ENCODE measurements at places on chromosomes 2 and 18.

GRCh38 chr2:134250840-134251461 is 2.9 kb upstream of the MGAT5 start:
- no peak for DNase-seq

DNA sequence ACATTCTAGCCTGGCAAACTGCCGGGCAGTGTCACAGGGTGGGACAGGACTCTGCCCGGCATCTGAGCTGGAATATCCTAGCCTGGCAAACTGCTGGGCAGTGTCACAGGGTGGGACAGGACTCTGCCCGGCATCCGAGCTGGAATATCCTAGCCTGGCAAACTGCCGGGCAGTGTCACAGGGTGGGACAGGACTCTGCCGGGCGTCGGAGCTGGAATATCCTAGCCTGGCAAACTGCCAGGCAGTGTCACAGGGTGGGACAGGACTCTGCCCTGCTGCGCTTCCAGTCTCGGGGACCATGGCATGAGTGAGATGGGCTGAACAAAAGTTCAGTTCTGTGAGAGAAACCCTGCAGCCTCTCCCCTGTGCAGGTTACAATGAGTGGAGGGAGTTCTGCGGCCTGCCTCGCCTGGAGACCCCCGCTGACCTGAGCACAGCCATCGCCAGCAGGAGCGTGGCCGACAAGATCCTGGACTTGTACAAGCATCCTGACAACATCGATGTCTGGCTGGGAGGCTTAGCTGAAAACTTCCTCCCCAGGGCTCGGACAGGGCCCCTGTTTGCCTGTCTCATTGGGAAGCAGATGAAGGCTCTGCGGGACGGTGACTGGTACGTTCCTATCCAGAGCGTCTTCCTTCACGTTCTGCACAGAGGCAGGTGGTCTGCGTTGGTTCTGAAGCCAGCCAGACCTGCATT is 80.3 kb downstream of the TPO start:
- DNase-seq: no peak

GRCh38 chr18:61256291-61256690 is 76.9 kb upstream of the CDH20 start:
- DNase-seq: no peak

GRCh38 chr2:191128911-191129304 is 21.9 kb downstream of the STAT4 start:
- no peak for DNase-seq

DNA sequence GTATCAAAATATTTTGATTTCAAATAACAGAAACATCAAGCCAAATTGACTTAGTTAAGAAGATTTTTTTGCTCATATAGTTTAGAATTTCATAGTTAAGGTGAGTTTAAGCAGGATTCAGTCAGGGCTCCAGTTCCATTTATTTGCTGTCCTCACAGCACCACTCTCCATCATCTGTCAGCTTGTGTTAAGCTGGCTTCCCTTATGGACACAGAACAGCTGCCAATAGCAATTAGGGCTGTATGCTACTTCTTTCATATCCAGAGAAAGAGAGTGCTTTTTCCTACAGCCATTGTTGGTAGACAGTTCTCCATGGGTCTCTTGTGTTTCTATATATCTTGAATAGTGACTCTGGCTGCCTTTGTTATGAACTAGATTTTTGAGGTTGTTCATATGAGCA is 95.4 kb upstream of the CYP20A1 start:
- no peak for DNase-seq

GRCh38 chr2:197793456-197793855 is 8.3 kb upstream of the BOLL start:
- DNase-seq: no peak

GRCh38 chr2:15560140-15560987 is 770 bp downstream of the NBAS start:
- no peak for DNase-seq

DNA sequence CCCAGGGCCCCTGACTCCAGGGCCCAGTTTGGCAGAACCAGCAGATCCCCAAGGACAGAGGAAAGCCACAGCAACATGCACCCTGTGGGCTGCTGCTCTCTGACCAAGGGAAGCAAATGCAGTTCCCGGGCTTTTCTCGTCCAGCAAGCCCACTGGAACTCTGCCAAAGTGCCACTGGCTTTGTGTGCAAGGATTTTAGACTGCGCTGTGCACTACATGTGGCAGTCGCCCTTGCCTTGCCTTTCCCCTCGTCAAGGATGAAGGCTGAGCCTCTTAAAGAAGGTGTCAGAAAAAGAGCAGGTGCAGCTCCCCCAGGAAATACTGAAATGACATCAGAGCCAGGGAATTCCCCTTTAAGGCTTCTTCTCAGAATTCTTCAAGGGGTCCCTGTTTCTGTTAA is 199.2 kb downstream of the TFCP2L1 start:
- DNase-seq: no peak

- no peak for DNase-seq
These were observed 163.6 kb upstream of the RBMS1 start for GRCh38 chr2:160657196-160657595.

DNA sequence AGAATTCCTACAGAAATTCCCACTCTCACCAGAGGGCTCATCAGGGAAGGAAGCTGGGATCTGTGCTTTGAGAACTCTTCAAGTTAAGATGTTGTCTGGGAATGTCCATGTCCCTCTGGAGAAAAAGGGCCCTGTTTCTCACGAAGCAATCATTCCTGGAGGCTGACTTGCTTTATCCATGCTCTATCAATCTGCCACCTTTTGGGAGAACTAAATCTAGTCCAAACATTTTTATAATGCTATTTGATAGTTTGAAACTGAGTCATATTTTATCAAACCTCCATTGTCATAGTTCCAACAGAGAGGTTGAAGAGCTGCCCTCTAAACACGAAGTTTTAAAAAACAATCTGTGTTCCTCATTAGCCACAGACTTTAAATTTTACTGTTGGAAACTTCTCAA is 219.2 kb downstream of the MTX2 start:
- DNase-seq: no peak

GRCh38 chr2:74516650-74517049 is 2.4 kb downstream of the TLX2 start:
- DNase-seq: no peak

DNA sequence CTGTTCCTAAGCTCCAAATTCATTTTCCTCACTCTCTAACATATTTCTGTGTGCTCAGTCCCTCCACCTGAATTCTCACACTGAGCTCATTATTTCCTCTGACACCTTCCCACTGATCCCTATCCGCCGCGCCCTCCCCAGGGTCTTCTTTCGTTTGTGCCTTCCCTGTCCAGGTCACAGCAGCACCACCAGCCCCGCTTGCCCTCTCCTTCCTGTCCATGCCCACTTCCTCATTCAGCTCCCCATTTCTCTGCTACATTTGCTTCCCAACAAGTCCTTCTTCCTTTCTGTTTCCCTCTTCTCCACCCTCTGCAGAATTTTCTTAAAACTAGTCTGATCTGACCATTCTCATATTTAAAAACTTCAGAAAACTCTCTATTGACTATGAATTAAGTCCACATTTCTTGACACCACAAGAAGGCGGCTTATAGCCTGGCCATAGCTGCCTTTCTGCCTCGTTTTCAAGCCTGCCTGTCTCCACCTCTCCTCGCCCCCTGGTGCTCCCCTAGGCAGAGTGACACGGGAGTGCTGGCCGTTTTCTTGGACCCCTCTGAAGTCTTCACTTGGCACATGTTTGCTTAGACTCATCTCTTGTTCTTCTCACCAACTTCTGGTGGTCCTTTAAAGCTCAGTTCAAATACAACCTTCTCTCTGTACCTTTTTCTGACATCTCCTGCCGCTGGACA is 138.7 kb upstream of the BOD1L2 start:
- DNase-seq: no peak

DNA sequence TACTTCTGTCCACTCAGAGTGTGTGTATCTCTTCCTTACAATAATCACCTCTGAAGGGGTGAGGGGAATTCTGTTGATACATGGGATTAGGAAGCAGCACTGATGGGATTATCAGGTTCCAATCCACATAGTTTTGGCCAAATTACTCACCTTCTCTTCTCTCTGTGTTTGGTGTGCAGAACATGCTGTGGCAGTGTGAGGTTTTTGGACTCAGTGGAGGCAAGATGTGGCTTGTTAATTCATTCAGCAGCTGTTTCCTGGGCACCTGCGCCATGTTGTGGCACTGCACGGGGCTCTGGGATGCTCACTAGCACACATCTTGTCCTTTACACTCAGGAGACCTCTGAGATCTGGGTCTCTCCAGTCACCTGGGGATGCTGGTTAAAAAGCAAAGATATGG is 350.3 kb upstream of the HS6ST1 start:
- DNase-seq: no peak

DNA sequence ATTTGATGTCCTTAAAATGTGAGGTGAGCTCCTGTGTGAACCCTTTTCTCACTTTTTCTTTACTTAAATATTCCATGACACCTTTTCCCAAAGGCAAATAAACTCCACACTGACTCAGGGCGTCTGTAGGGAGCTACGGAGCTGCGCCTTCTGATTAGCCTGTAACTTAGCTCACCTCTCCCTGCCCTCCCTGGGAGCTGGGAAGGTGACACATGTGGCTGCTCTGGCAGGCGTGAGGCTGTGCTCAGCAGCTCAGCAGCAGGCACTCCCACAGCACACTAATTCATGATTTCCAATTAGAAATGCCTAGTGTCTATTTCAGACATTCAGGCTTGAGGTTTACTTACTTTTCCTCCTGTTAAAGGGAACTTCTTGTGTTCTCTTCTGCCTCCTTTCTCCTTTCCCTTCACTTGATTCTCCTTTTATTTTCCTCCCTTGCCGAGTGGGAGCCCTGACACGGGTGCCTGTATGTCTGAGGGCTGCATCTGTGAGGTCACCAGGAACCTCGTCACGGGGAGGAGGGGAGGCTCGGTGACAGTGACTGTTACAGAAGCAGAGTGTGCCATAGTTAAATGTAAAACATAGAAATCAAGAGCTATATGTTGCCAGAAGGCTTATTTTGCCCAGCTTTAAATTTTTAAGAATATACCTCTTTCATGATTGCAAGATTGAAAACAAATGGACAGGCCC is 437.1 kb downstream of the DCDC2C start:
- no peak for DNase-seq

DNA sequence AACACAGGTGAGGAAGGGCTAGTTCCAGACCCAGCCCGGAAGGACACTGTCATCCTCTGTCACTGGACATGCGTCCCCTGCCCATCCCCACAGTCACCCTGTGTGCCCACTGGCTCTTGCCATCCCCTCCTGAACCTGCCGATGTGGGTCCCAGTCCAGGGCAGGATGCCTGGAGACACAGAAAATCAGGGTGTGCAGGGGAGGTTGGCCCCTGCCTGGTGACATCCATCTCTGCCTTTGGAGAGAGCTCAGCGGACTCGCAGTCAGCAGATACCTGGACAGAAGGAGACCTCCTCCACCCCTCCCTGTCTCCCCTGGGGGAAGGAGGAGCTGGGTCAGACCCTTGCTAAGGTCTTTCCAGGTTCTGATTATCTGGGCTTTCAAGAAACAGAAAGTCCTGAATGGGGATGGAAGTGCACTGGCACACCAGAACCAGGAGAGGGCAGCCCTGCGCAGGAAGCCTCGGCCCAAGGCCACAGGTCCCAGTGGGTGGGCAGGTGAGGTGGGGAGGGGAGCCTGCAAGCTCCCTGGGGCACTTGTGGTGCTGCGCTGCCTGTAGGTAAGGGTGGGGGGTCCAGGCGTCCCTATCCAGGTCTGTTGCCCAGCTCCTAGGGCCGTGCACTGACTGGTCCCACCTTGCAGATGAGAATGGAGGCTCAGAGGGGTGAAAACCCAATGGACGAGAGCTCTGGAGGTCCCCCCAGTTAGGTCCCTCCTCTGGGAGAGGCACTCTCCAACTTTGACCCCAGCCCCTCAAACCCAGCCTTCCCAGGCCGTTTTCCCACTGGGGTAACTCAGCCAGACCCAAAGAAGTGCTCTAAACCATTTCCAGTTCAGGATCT is 9.7 kb upstream of the OTOS start:
- peak; percentile 20 for DNase-seq

DNA sequence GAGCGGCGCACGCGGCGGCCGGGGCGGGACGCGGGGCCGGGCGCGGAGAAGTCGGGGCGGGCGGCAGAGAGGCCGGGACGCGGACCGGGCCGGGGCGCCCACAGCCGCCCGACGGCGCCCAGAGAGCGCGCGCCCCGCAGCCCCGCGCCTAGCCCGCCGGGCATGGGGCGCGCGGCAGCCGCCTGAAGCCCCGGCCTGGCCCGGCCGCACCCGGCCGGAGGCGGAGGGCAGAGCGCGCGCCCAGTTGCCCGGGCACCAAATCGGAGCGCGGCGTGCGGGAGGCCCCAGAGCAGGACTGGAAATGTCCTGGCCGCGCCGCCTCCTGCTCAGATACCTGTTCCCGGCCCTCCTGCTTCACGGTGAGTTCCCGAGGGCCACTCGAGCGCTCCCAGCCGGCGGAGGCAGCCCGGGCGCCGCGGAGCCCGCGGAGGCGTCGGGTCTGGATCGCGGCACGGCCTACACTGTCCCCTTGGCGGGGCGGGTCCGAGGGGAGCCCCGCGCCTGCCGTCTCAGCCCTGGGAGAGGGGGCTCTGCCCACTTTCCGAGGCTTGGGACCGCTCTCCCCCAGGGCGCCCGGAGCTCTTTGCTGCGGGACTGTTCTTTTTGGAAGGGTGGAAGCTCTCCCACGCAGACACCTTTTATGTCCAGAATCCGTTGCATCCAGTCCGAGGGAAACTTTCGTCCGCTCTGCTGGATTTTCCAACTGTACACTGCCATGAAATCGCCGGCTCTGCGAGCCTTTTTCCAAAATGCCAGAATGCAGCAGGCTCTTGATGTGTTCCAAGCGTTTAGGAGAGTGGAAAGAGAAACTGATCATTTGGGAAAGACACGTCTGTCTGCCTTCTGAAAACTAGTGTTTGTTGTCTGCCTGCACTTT is 484 bp downstream of the APCDD1 start:
- no peak for DNase-seq
